ENCODE measurements at places on chromosomes 3 and 15.

DNA sequence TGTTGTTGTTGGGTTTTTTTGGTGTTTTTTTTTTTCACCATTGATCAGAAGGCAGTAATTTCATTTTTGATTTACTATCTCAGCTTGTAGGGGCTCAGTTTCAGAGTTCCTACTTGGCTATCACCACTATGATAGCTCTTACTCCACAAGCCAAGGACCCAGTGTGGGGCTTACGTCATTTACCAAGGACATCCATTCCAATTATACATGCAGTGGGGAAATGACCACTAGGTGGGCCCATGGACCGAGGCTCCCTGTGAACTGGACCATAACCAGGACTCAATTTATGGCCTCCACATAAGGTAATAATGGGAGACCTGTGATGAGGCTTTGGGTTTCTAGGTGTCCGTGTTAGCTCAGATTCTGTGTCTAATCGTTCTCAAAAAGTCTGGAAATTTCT, 67.5 kb upstream of the CACNA1D start:
- no peak for DNase-seq

DNA sequence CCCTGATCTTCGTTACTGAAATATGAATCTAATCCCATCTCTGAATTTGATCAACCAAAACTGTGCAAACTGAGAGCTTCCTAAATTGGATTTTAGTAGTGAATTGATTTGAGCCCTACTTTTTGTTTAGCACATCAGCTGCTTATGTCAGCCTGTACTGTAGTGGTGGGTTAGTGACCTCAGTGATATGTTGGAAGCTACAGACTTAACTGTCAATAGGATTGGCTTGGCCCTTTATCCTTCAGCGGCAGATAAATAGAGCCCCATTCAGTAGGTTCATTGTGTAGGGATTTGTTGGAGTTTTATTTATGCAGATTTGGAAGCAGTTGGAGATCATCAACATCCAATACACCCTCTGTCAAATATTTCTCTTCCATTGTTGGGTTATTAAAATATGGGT, 409.7 kb downstream of the SOX2 start:
- no peak for DNase-seq

- DNase-seq = no peak
Measured at GRCh38 chr3:56796202-56796601, 5.5 kb downstream of the ARHGEF3 start.

GRCh38 chr3:151871639-151872468, 1.6 kb upstream of the SUCNR1 start:
- DNase-seq = no peak

- no peak for DNase-seq
Measured at GRCh38 chr15:100159436-100159835, 182.3 kb downstream of the ADAMTS17 start.

DNA sequence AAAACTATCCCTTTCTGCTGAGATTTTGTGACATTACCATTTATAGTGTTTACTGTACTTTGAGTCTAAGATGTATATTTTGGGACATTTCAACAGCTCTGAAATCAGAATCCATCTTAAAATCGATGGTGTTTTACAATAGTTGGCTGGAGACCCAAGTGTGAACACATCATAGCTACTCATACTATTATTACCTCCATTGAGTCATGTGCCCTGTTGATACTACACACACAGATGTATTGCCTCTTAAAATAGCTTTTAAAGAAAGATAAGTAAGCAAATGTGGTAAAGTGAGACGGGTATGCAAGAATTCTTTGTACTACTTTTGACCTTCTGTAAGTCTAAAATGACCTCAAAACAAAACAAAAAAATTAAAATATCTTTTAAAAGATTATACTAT, 6.7 kb downstream of the LMOD3 start:
- DNase-seq = no peak

DNA sequence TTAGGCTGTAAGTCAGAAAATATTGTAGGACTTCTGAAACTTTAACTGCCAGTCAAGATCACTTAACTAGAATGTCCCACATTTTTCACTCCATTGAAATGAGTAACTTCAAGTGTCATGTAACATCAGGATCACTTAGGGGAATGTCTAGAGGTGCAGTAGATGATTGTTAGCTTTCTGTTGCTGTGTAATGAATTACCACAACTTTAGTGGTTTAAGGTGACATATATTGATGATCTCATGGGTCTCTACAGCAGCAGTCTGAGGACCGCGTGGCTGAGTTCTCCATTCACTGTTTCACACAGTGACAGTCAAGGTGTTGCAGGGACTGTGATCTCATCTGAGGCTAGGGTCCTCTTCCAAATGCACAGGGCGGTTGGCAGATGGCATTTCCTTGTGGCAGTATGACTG, 82.7 kb downstream of the SLC25A26 start:
- peak; percentile 25 for DNase-seq

DNA sequence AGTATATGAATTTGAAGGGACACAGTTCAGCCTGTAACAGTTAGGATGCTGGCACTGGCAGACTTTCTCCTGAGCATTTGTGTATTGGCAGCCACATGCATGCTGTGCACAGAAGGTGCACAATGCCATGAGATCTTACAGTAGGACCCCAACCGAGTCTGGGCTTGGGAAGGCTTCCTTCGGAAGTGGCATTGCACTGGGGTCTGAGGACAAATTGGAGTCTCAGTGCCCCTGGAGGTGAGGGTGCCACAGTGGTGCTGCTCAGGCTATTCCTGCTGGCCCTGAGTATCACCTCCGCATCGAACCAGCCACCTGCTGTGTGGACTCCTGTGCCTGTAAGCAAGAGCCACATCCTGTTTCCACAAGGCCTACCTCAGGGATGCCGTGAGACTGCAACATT, 99.5 kb downstream of the DNAJB8 start:
- no peak for DNase-seq

DNA sequence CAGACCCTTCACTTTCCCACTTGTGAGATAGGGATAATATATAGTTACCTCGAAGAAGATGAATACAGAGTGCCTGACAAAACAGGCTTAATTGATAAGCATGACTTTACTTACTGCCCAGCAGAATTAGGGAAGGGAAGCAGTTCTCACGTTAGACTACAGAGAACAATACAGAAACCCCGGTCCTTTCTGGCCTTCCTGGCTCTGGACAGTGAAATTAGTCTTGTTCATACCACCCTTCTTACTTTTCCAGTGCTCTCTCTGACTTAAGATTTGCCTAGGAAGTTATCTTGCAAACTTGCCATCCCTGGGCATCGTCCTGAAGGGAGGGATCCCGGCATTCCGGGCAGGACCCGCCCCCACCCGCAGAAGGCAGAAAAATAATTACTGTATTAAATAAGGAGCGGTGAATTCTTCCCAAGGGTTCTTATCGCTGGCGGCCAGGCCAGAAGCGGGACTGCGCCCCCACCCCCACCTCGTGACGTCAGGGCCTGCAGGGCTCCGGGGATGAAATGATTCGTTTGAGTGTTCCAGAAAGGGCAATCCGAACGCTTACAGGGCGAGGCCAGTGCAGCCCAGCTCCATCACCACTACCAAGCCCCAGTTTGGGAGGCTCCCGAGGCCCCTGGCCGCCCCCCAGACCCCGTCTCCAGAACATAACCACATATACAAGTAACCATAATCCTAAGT, 8.4 kb downstream of the SOX2 start:
- DNase-seq = no peak

DNA sequence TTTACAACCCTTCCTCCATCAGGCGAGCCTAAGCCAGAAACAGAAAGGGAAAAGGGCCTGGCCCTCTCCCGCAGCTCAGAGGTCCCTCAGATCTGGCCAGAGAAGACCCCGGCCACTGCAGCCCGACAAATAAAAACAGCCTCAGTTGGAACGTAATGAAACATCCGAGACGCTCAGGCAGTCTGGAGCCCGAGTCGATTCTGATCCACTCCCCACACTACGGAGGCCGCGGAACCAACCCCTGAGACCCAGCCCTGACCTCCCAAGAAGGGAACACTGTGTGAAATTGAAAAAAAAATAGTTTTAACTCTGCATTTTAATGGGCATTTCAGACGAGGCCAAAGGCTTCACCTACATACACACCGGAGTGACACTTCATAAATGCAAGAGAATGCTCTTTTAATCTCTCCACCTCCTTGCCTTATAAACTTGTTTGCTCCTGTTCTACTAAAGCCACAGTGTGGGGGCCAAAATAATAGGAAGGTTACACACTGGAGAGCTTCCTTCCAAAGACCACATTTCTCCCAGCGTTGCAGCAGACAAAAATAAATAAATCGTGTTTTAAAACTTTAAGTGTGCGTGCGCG, 3.7 kb downstream of the MEIS2 start:
- no peak for DNase-seq

- peak; percentile 51 for DNase-seq
Measured at GRCh38 chr3:32432711-32433530, 41.3 kb downstream of the CMTM7 start.

- DNase-seq = no peak
Measured at GRCh38 chr3:151918253-151919029, 45.0 kb downstream of the SUCNR1 start.

DNA sequence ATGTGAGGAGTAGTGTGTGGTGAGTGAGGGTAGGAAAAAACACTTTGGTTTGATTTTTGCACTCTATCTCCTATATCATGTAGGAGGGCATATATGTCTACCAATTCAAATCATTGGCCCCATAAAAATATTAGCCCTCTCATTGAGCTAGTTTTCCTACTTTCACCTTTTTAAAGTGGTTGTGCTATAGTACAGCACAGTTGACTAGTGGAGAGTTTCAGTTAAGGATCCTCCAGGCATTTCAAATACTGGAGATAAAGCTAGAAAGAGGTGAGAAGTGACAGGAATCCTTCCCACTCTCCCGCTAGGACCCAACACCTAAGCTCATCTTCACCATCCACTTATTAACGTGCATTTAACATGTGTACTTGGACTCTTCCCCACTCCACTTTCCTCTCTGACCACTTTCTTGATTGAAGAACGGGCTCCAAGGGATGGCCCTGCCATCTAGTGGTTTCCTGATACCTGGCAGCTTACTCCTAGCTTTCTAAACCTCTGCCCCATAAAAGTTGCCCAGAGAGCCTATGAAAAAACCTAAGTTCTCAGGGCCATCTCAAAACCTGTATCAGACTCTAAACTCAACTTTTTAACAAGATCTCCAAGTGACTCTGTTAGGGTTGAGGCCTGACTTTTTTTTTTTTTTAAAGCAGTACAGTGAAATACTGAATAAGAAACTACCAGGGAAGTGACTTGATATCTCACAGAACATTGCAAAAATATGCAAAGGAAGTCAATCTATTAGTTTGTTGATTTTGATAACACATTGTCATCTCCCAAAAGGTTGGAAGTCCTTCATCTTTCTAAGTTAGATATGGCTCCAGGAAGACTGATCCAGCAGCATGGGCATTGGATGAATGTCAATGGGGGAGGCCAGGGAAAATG, 17.9 kb downstream of the IL12A start:
- DNase-seq = peak; percentile 24

GRCh38 chr15:44727485-44728231, 8.7 kb upstream of the TRIM69 start:
- no peak for DNase-seq
